ENCODE measurements at places on chromosomes 4 and X.

DNA sequence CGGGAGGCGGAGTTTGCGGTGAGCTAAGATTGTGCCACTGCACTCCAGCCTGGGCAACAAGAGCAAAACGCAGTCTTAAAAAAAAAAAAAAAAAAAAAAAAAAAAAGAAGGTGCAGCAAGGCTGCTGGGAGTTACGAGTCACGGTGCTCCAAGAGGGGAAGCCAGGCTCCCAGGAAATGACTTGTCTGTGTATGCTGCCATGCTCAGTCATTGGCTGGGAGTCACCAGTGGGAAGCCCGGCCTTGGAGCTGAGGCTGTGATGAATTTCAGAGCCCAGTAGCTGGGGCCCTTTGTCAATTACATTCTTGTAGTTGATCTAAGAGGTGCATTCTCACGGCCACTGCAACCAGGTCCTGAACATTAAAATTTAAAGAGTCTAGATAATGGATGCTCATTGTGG, 1105.1 kb upstream of the TENM3 start:
- DNase-seq, result no peak

GRCh38 chrX:66012094-66012534, 27.8 kb downstream of the VSIG4 start:
- no peak for DNase-seq

GRCh38 chr4:74096265-74096980, 2.6 kb downstream of the CXCL2 start:
- DNase-seq, result no peak

DNA sequence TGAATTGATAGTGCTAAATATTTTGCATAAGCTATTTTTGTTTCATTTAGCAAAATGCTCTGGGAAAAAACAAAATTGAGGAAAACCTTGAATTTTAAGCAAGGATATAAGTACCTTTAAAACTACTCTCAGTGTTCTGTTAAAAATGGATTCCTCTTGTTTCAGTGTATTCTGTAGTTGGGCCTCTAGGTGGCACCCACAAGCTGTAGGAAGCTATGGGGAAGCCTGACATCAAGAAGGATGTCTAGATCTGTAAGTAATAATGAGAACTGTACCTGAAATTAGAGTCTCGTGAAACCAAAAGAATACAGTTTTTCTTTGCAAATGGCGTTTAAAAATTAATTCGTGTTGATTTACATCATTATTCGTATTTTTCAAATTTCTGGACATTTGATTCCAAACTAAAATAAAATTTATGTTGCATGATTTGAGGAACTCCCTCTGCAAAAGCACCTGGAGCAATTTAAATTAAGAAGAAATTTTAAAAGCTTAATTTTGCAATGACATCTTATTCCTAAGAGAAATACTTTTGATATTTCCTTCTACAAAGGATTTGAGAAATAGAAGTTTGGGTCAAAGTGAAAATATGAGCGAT, 51.2 kb downstream of the TMPRSS11E start:
- peak; percentile 36 for DNase-seq

DNA sequence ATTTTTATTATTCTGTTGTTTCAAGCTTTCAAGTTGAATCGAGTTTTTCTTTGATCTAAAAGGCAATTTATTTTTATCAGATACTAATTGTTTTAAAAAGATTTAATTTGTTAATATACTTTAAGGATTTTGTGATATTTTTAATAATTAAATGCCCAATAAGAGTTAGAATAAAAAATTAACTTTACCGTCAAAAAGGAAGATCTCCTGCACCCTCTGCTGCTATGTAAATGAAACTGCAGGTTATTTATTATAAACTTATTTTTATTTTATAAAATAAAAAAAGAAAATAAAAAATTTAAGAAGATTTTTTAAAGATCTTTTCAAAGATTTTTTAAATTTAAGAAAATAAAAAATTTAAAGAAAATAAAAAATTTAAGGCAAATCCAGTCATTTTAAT, 166.1 kb downstream of the CCSER1 start:
- no peak for DNase-seq

- peak; percentile 2 for DNase-seq
Measured at GRCh38 chrX:18210470-18210869, 10.2 kb downstream of the BEND2 start.

- no peak for DNase-seq
Measured at GRCh38 chr4:116082808-116083366, 969.5 kb upstream of the NDST4 start.

DNA sequence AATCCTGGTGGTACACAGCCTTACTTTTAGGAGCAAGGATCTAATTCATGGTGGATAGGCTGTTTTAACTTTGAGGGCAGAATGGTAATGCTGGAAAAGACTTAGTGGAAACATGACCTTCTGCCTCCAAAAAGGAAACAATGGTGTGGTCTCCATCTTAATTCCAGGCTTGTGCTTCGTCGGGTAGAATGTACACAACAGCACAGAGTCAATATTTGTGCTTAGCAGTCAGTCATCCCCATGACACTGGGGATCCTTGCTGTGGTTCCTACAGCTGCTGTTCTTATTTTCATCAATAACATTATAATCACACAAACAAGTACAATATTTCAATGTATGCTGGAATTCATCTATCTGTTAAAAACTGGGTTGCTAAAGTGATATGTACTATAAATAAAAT, 104.4 kb downstream of the HHIP start:
- no peak for DNase-seq

GRCh38 chr4:186819342-186820086, 95.9 kb upstream of the FAT1 start:
- DNase-seq, result no peak

GRCh38 chr4:2076908-2077536, 17.9 kb downstream of the NAT8L start:
- no peak for DNase-seq

DNA sequence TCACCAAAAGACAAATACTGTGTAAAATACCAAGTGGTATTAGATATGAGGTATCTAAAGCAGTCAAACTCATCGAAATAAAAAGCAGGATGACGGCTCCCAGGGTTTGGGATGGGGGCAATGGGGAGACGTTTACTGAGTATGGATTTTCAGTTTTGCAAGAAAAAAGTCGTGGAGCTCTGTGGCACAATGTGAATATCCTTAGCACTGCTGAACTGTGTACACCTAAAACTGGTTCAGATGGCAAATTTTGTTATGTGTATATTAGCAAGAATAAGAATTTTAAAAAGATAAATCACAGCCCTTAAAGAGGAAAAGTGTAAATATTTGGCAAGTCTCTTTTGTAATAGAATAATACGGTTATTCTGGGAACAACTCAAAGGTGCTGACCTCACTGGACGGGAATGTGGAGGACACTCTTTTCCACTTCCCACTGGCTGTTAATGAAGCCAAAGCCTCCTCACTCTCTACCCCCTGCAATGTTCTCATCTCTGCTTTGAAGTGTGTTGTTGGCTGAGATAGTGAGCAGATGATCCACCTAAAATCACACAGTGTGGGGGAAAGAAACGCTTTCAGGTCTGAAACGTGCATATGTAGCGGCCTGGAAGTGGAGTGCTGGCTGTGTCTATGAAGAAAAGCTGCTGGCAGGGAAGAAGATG, 49.2 kb downstream of the SEL1L3 start:
- no peak for DNase-seq

DNA sequence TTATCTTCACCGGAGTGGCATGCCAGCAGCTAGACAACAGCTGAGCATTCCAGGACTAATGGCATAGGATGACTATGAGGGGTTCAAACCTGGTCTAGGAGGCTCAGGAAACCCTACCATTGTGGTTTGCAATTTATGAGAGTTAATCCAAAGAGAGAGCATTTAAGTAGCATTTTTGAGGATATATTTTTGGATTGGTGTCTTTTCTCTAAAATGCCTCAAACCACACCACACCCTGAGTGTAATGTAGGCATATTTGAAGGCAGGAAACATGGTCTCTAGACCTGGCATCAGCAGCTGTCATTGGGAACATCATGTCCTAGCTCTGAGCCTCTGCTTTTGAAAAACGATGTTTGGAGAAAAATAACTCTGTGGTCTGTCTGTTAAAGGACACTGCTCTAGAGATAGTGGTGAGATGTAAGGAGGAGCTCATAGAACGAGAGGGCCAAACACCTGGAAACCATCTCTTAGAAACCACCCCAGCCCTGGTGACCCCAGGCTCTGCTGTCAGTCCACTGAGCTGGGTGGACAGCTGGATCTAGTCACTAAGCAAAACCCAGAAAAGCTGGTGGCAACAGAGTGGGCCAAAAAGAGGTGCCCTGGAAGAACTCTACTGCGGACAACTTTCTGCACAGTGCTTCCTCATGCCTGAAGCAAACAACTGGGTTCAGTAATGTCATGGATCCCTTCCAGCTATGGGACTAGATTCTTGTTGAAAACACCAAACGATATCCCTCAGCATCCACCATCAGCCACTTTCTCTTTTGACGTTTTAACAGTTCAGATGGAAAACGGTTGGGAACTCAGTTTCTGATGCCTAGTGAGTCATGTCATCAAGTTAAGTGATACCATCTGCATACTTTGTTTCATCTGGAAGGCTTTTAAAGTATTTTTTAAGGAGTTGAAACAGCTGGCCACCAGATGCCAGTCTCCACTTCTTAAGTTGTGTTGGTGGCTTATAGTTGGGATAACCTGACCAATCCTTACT, 100.2 kb upstream of the C1QTNF7 start:
- peak; percentile 82 for DNase-seq

GRCh38 chrX:103774070-103774642, 2.5 kb upstream of the PLP1 start:
- DNase-seq, result peak; percentile 16

DNA sequence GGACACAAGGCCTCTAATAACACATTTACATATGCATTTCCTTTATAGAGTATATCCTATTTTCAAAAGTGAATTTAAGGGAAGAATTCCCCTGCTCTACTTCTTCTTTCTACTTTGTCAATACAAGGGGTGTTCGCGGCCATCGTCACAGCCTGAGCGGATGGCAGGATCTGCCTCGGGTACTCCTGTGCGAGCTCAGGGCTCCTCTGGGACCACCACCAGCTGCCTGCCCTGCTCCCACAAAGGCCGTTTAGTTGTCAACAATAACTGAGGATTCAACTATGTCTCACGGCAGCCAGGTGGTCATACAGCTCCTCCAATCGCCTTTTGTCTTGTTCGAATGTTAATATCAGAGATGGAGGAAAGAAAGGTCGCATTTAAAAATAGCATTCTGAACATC, 228.2 kb upstream of the TENM3 start:
- DNase-seq, result no peak

DNA sequence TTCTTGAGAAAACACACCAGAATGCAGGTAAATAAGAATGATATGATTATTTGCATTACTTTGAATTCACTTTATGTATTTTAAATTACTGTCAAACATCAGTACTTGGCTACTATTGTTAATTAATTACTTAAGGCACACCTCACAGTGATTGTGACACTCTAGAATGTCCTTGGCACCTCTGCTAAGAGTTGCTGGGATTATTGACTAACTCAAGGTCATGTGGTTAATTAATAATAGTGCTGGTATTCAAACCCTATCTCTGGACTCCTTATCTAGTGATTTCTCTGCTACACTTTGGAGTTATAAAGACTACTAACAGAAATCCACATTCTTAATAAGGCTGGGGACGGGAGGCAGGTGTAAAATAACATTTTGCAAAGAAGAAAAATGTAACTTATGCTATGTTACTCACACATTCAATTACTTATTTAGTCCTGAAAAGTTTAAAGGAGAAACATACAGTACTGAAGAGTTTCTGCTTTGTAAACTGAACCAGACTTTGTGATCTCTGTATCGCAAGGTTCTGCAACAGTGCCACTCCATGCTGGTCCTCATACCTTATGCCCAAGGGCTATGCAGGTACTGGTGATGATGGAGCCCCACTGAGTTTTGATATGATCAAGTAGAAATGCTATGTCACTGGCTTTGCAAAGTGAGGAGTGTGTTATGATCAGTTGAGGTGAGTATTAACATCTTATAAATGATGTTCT, 242.7 kb downstream of the MID1IP1 start:
- DNase-seq, result no peak

- DNase-seq, result no peak
Measured at GRCh38 chr4:155961575-155961974, 7.9 kb upstream of the CTSO start.
